ENCODE measurements at places on chromosomes 12 and 14. TPM values are rescaled to one million over a fixed set of nuclear protein-coding genes. Genes with fewer than 3 reads are reported as not detected.

DEPDC4 gene
- not detected for total RNA-seq

TAS2R8 gene
- total RNA-seq: not detected

DNA sequence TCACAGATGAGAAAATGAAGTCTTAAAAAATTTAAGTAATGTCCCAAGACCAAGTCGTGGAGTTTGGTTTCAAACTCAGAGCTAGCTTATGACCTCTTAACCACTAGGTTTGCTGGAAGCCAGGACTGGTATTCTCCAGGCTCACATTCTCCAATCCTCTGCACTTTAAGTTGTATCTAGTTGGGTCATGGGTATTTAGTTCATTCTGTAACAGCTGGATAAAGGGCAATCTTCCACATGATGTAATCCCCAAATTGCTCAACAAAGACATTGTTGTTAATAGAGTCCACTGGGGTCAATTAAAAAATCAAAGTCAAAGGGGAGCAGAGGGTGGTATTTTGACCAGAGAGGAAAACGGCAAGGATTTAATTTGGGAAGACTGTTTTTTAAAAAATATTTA, 17.8 kb upstream of the GAS2L3 start:
- H3K36me3 ChIP-seq: no peaks in the 10 kb centered on the region
- H3K27me3 ChIP-seq: no peaks in the 10 kb centered on the region
- no peak for DNase-seq
- no peak overlapping the region for H3K27ac ChIP-seq
- no peak overlapping the region for H3K4me3 ChIP-seq

GRCh38 chr14:59728304-59728703, 142.3 kb downstream of the RTN1 start:
- H3K27ac ChIP-seq: no peak overlapping the region
- no peaks in the 10 kb centered on the region for H3K36me3 ChIP-seq
- no peaks in the 10 kb centered on the region for H3K4me1 ChIP-seq
- H3K27me3 ChIP-seq: no peaks in the 10 kb centered on the region

GRCh38 chr14:71321574-71322315, 414.5 kb downstream of the PCNX1 start:
- no peak for DNase-seq
- no peaks in the 10 kb centered on the region for H3K27me3 ChIP-seq
- no peaks in the 10 kb centered on the region for H3K36me3 ChIP-seq
- H3K4me1 ChIP-seq: no peaks in the 10 kb centered on the region
